ENCODE measurements at places on chromosomes 1 and 21.

- no peak for DNase-seq
Measured at GRCh38 chr1:226980122-226980560, 40.0 kb downstream of the COQ8A start.

DNA sequence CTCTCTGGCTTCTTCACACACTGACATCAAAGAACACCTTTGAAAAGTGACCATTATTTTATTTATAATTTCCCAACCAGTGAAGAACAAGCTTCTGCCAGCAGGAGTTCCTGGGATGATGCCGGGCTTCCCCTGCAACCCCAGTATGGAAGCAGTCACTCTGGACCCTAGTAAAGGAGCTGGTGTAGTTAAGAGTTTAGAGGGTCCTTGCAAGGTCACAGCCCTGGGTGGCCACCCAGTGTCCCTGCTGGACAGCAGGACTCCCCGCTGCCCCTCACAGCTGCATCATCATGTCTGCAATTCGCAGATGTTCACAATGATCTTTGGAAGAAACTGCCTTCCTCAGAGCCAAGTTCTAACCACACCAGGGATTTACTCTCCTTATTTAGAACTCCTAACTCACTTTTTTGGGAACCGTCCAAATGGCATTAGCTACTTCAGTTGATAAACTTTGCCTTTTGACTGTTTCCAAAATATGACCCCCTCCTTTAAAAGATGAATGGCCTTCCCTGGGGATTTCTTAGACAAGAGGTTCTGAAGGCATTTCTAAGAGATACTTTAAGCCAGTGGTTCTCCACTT, 90.6 kb downstream of the HIVEP3 start:
- DNase-seq: no peak

DNA sequence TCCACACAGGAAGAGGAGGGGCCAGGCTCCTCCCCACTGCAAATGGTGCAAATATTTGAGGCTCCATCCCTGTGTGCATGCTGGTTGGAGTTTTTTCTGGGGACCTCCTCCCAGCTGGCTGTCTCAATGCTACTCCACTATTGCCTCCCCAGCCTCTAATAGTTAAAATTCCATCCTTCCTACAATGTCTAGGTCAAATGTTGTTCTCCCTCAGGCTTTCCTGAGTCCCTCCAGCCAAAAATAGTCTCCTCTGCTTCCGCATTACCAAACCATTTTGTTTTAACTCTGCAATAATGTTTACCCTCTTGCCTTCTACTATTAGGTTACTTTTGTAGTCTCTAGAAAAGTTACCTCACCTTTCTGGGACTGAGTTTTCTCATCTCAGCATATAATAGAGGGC, 29.6 kb upstream of the FMO1 start:
- DNase-seq: no peak

GRCh38 chr21:14215971-14216641, at the start of gene RBM11:
RBM11 (plus strand) TSS chr21:14216157; CDS start chr21:14216187, 30 bp downstream.
- peak; percentile 83 for DNase-seq

DNA sequence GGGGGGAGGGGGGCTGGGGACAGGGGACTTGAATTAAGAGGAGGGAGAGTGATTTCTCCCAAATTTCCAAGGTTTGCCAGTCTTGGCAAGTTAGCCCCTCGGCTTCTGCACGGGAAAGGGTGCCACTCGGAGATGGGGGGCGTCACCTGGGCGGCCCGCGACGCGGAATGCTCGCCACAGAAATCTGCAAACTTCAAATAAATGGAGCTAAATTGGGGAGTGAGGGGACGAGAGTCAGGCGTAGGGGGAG, 885 bp upstream of the SSBP3 start:
- no peak for DNase-seq

- DNase-seq: no peak
Measured at GRCh38 chr1:31400393-31400792, 12.6 kb upstream of the SERINC2 start.

DNA sequence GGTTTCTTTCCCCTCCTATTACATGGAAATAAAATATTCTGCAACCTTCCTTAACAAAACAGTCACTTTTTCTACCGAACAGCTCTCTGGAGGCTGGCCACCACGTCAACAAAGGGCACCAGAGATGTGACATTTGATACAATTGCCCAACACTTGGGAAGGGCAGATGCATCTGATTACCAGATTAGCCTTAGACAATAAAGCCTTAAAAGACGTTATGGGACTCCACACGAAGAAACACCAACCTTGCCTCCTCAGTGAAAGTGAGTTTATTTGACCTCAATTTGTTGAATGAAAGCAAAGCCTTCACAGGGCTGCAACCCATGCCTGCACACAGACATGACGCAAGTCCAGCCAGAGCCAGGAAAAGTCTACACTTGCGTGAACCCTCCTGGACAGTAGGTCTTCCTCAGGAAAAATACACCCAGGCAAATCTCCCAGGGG, 136.1 kb downstream of the TGFBR3 start:
- no peak for DNase-seq

DNA sequence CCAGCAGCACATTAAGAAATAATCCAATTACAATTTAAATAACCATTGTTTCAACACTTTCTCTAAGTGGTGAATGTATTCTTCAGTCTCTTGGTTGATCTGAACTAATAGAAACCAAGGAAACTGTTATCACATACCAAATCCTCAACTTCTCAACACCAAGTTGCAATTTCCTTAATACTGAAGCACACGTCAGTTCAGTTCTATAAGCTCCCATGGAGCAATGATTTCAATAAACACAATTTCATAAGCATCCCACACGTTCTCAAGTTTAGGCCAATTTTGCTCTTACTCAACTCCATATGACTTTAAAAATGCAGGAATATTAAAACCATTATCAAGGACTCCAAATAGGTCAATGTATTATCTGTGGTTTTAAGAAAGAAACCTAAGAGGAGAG, 5.8 kb upstream of the ERG start:
- no peak for DNase-seq

- no peak for DNase-seq
Measured at GRCh38 chr1:219701476-219701875, 88.6 kb upstream of the ZC3H11B start.

DNA sequence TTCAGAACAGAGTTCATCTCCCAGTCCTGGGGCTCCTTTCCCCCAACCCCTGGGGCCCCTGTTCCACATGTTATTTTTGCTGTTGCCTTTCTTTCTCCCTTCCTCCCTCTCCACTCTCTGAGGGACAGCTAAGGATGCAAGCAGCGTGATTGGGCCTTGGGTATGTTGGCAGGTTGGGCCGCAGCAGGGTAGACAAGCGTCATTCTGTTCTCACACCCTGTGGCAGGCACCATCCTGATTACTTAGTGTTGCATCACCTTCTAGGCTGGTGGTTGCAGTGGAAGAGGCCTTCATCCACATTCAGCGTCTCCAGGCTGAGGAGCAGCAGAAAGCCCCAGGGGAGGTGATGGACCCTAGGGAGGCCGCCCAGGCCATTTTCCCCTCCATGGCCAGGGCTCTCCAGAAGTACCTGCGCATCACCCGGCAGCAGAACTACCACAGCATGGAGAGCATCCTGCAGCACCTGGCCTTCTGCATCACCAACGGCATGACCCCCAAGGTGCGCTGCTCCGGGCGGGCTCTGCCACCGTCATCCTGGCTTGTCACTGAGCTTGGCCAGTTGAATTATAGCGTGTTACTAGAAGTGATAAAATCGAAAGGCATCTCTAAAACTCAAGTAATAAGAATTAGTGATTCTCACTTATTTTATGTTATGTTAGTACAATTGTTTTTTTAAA, 43.4 kb downstream of the VANGL1 start:
- no peak for DNase-seq
